Left lobe of liver (tissue), 2 donors: ENCODE measurements at places on chromosomes 13 and 19. TPM values are rescaled to one million over a fixed set of nuclear protein-coding genes. Genes with fewer than 3 reads are reported as not detected.

Gene OVOL3
- total RNA-seq, result not detected

Gene EDDM13
- not detected for total RNA-seq

Gene KLHL1
- not detected for total RNA-seq

Gene ICAM5
- total RNA-seq, result 0.30 TPM

Gene ZNF534
- not detected for total RNA-seq

Gene SOX1
- total RNA-seq, result not detected

Gene STK24
- 17.0 TPM for total RNA-seq

Gene SH2D3A
- 1.1 TPM for total RNA-seq

Gene PGLYRP1
- 0.43 TPM for total RNA-seq

Gene PSG3
- total RNA-seq, result not detected

Gene ATXN8OS
- not detected for total RNA-seq

Gene ZNF575
- total RNA-seq, result 1.5 TPM

Gene NCR1
- 0.10 TPM for total RNA-seq

Gene C19orf67
- not detected for total RNA-seq

Gene TEX26
- not detected for total RNA-seq

Gene CEACAM8
- 0.33 TPM for total RNA-seq
